GM04504 (cell line): ENCODE measurements at places on chromosomes 7 and 10.

- DNase-seq, result no peak
Measured at GRCh38 chr7:21281193-21281592, 146.7 kb upstream of the SP4 start.

GRCh38 chr7:111010798-111011197 lies 80.1 kb upstream of the LRRN3 start:
- DNase-seq, result no peak

GRCh38 chr10:72030762-72031543 lies 57.4 kb downstream of the SPOCK2 start:
- no peak for DNase-seq

GRCh38 chr7:107108793-107109371 lies 59.9 kb upstream of the HBP1 start:
- DNase-seq, result no peak

GRCh38 chr10:74179111-74179710 lies 28.2 kb downstream of the ADK start:
- no peak for DNase-seq

GRCh38 chr7:83426325-83426724 lies 222.6 kb downstream of the SEMA3E start:
- DNase-seq, result no peak

- no peak for DNase-seq
Measured at GRCh38 chr10:111078505-111079185, 1.8 kb downstream of the ADRA2A start.

GRCh38 chr10:12937527-12937926 lies 64.0 kb downstream of the CCDC3 start:
- DNase-seq, result no peak

GRCh38 chr10:84715911-84716310 lies 387.5 kb downstream of the CCSER2 start:
- DNase-seq, result no peak

GRCh38 chr10:50739618-50740292 lies at the start of gene ASAH2B:
Gene ASAH2B, plus strand, starts transcription at chr10:50739936. Its CDS starts 5,195 bp downstream, at chr10:50745131.
- peak; percentile 62 for DNase-seq

GRCh38 chr10:30791197-30791611 lies 161.7 kb upstream of the LYZL2 start:
- no peak for DNase-seq

- peak; percentile 58 for DNase-seq
Measured at GRCh38 chr7:99407872-99408378, 472 bp downstream of the PDAP1 start.

GRCh38 chr7:141585592-141586510 lies 34.6 kb downstream of the AGK start:
- peak; percentile 56 for DNase-seq

DNA sequence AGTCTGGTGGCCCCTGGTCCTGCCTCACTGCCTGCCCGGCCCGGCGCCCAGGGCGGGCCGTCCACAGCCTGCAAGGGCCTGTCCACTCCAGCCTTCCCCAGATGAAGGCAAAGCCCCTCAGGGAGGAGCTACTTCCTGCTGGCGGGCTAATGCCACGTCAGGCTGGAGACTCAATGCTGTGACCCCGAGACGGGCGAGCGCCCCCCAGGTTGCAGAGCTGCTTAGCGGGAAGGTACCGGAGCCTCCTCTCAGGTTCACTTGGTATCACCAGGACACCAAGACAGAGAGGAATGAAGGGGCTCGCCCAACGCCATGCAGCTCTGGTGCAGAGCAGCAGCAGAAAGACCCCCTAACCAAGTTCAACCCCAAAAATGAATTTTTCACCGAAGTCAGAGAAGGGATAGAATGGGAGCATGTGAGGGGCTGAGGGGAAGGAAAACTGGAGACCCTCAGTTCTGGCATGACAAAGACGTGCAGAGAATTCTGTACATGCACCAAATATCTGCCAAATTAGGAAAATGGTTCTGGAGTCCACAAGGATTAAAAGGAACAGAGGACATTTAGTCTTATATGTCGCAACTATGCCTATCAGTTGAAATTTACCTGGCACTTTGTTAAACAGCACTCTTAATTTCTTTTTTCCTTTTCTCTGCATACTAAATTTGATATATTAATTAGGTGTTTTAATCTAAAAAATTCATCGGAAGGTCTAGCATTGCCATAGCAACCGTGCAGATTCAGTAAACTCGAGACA lies 2.8 kb downstream of the STK32C start:
- DNase-seq, result no peak

DNA sequence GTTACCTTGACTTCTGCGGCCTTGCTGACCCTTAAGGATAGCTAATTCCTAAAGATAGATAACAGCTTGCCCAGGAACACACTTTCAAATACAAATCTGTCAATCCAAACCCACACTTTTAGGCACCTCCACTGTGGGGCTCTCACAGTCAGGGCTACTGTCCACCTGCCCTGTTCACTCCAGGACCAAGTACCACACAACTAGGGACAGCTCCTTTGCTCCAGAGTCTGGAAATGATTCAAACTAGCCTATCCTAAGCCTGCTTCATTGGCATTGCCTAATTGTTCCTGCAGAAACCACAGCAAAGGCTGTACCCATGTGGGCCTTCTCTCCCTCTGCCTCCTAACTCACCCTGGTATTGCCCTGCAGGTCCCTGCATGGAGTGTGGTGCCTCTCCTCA lies 538.9 kb upstream of the IGFBP3 start:
- no peak for DNase-seq

- no peak for DNase-seq
Measured at GRCh38 chr7:79454361-79454960, 994 bp upstream of the MAGI2 start.

DNA sequence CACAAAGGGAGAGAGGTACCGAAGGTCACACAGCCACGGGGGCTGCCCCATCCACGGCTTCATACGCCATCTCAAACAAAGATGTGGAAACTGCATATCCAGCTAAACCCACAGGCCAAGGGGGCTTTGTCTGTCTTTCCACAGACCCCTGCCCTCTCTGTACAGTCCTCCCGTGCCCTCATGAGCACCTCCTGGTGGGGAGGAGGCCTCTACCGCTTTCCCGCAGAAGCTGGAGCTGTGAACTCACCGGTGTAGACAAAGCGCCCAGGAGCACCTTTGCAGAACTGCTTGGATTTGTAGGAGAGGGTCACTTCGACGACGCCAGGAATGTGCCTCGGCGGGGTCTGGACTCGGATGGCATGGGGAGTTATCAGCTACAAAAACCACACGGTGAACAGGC lies 97.2 kb downstream of the EBF3 start:
- no peak for DNase-seq

GRCh38 chr7:22758576-22758975 lies 31.6 kb downstream of the IL6 start:
- no peak for DNase-seq

- DNase-seq, result no peak
Measured at GRCh38 chr7:139509535-139509934, 13.9 kb upstream of the CLEC2L start.

- DNase-seq, result no peak
Measured at GRCh38 chr10:15265558-15265957, 97.1 kb upstream of the NMT2 start.

DNA sequence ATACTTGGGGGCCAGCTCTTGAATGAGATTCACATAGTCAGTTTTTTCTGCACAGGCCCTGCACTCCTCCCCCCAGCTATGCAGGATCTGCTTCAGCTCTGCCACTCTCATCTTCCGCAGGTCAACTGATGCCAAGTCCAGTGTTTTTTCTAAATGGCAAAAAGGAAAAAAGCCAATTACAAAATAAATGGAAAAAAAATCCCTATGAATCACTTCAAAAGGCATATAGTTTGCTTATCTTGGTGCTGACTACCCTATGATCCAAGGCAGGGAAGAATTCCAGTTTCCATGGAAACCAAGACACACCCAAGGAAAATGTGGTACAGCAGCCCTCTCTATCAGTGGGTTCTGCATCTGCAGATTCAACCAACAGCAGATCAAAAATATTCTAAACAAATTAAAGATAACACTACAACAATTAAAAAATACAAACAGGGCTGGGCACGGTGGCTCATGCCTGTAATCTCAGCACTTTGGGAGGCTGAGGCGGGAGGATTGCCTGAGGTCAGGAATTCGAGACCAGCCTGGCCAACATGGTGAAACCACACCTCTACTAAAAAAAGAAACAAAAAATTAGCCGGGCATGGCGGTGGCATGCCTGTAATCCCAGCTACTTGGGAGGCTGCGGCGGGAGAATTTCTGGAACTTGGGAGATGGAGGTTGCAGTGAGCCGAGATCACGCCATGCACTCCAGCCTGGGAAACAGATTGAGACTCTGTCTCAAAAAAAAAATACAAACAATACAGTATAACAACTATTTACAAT lies 17.6 kb downstream of the CDNF start:
- DNase-seq, result no peak

- DNase-seq, result peak; percentile 90
Measured at GRCh38 chr10:24920907-24921881, 31.2 kb downstream of the PRTFDC1 start.

DNA sequence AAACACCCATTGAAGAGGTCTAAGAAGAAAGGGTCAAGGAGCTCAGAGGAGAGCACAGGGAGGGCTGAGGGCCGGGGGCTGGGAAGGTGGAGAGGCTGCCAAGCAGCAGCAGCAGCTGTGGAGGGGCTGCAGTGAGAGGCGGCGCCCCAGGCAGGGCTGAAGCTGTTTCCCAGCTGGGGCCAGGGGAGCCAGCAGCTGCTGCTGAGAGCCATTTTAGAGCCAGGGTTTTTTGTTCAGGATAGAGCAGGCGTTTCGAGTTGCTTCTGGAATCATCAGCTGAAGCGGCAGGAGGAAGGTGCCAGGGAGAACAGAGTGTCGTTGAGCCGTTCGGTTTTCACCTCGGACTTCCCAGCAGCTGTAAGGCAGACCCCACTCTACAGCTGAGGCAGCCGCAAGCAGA lies 62.7 kb downstream of the LANCL2 start:
- no peak for DNase-seq

GRCh38 chr7:18895456-18895855 lies 222.0 kb downstream of the TWIST1 start:
- no peak for DNase-seq

DNA sequence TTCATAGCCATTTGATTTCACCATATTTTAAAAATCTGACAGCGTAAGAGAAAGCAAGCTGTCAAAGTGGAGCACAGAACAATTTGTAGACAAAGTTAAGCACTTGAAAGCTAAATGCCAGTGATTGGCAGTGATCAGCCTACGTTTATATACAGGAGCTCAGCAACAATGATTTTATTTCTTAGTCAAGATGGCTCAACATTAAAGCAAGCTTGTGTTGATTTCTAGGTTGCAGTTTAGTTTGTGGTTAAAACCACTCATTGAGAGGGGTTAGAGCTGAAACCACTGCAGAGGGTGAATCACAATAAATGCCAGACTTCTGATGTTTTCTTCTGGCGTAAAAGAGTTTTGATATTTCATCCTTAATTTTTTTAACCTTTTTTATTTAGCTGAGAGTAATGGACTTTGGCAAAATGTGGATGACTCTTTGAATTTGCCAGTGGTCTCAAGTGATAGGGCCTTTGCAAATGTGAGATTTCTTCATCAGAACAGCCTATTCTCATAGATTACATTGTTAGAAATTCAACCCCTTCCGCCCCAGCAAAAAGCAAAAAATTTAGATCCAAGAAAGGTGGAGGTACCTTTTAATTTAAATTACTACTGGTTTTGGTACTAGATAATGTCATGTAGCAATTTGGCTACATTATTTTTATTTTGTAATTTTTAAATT lies 73.8 kb downstream of the SHOC2 start:
- peak; percentile 52 for DNase-seq

DNA sequence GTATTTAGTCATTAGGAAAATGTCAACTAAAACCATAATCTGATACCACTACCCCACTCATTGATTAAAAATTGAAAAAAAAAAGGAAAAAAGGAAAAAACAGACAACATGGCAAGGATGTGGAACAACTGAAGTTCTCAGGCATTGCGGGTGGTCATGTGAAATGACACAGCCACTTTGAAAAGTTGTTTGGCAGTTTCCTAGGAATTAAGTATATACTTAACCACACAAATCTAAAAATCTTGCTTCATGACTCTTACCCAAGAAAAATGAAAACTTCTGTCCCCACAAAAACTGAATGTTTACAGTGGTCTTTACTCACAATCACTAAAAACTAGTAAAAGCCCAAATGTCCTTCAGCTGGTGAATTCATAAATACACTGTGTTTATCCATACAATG lies 254.5 kb downstream of the AHR start:
- no peak for DNase-seq

GRCh38 chr7:40401406-40401805 lies 266.6 kb downstream of the SUGCT start:
- no peak for DNase-seq

DNA sequence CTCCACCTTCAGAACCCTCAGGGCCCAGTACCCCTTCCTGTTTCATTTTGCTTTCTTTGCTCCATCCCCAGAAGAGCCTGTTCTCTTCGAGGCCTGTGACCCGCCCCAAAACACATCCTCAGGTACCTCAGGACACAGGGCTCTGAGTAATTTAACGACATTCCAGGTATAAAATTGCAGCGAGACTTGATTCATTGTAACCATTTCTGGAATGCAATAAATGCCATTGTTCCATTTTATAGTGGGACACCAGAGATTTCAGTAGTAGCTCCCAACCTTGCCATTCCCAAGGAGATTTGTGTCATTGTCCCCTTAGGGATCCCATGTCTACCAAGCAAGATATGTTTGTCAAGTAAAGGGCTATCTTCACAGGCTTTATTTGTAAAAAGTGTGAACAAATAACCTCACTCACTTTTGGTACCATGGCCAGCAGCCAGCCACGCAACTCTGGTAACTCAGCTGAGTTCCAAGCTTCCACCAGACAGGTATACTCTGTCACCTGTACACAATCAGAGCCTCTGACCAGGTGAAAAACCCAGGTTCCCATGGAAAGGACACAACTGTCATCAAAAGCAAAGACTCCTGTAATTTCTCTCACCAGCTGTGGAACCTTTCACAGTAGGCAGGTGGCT lies 441.3 kb downstream of the PLXNA4 start:
- DNase-seq, result no peak

- no peak for DNase-seq
Measured at GRCh38 chr7:134153493-134154136, 26.5 kb downstream of the LRGUK start.

DNA sequence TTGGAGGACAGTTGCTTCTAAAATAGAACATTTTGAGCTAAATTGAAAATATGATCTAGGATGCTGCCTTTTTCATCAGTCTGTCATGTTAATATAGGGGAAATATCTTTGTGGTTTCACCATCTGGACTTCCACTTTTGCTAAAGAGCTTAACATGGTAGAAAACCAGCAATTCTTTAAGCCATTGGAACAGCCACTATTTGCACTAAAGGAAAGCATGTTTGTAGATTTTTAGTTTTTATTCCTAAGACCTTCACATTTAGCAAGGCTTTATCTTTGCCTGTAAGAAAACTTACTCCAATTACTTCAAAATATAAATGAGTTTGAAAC lies 291.0 kb downstream of the RNLS start:
- DNase-seq, result no peak

GRCh38 chr7:82375713-82376112 lies 67.9 kb downstream of the CACNA2D1 start:
- no peak for DNase-seq

DNA sequence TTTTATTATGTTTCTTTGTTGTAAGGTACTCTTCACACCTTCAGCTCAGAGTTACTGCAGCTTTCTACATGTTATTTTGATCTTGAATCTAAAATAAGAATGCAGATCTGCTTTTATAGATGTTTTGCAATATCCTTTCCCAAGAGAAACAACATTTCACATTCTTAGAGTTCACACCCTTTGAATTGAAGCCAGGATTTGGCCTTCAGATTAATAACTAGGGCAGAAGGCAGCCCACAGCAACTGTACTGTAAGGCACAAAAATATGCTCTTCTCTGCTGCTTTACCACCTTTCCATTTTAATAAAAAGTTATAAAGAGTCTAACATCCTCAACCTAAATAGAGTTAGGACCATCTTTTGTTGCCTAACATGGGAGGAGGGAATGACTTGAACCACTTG lies 224.7 kb downstream of the LHFPL3 start:
- DNase-seq, result no peak

GRCh38 chr10:6120691-6121090 lies 31.9 kb downstream of the RBM17 start:
- no peak for DNase-seq
